ENCODE measurements at places on chromosomes 2 and 18.

DNA sequence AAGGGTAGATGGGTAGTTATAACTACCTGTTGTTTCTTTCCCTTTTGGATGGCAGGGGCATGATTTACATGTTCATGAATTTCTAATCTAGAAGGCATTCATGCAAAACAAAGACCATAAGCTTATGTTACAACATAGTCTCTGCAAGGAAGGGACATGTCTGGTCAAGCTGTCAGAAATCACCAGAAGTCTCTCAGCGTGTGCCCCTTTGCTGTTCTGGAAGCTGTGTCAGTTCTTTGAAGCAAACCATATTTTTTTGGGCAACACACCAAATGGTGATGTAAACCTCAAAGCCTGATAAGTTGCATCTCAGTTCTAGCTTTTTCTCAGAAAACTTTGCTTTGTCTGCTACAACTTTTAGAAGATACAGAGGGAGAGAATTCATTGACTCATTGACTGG, 173.5 kb upstream of the CTAGE1 start:
- no peak for DNase-seq

- no peak for DNase-seq
These were observed 68.7 kb downstream of the DNAJC10 start for GRCh38 chr2:182784777-182785176.

GRCh38 chr2:238407566-238407965, 19.2 kb upstream of the ASB1 start:
- no peak for DNase-seq

DNA sequence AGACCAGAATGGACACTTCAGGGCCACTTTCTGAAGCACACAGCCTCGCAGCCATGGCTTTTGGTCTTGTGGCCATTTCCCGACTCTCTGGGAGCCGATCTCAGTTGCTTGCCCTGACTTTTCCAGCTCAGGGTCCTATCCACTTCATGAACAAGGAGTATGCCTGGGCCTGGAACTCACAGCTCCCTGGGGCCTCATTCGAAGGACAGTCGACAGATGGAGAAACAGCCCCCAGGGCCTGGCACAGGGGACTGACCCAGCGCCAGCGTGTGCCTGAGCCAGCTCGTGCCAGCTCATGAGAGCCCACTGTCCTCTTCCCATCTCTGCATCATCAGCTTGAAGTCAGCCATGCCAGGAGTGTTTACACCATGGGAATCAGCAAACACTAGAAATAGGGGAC, 134.6 kb upstream of the GPC1 start:
- no peak for DNase-seq

DNA sequence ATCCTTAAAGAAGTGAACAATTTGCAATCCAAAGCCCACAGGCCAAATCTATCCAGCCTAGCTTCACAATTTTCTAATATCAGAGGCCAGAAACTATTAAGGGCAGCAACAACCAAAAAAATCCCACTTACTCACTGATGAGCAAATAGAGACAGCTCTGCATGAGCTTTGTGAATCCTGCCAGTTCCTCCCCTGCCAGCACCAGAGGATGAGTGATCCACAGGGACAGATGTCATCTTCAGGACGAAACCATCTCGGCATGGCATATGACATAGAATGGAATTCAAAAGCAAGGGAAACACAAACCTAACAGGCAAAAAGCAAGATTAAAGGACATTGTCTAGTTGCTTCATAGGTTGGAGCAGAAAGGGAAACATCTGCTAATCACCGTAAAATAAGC, 2.2 kb upstream of the DSC2 start:
- no peak for DNase-seq

DNA sequence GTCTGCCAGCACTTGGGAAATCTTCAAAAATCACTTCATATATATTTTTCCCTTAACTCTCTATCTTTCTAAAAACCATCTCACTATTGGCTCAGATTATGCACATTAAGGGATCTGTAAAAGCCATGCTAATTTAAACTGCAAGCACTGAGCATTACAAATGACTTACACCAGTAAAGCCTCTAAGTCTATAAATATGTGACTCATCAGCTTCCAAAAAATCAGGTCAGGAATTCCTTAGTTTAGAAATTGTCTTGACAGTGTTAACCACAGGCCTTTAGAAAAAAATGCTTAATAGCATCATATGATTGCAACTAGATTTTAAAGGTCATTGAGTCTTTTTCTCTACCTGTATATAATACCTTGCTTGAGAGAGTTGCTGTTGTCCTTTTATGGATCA, 1113.6 kb upstream of the PIK3C3 start:
- DNase-seq: no peak

GRCh38 chr2:203871371-203871983, 3.9 kb downstream of the CTLA4 start:
- DNase-seq: peak; percentile 40

GRCh38 chr2:97745474-97746174, 32.2 kb downstream of the ZAP70 start:
- DNase-seq: peak; percentile 65

DNA sequence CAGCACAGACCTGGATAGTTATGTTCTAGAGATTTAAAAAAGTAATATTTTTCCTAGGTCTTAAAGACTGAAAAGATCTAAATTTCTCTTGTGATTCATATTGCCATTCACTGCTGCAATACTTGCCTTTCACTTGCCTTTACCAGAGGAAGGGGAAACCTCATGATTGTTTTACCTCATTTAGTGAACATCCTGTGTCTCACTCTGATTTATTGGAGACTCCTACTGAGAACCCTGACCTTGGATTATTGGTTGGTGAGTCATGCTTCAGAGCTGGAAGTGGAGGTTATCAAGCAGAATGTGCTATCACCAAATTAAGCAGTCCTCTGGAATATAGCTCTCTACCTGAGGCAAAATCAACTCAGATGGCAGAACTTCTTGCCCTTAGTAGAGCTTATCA, 500.5 kb downstream of the TSN start:
- no peak for DNase-seq

DNA sequence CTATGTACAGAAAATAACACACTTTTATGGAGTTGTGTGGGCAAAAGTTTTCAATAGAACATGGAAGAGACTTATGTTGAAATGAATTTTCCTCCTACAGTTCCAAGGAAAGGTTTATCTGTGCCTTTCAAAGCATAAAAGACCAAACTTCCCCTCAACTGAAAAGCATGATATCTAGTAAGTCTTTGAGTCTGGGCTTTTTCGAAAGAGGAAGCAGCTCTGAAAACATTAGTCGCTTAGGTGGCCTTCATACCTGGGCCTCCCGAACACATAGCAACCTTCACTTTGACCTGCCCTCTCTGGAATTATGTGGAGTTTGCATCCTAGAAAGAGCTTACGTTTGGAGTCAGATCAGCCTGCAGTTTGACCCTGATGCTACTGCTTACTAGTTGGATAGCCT, 4.8 kb upstream of the CAPN14 start:
- no peak for DNase-seq

- no peak for DNase-seq
These were observed 321.0 kb upstream of the RAB6C start for GRCh38 chr2:129658430-129658829.

GRCh38 chr2:29902356-29902755, 19.0 kb downstream of the ALK start:
- no peak for DNase-seq

GRCh38 chr2:198312596-198313483, 508.4 kb downstream of the PLCL1 start:
- no peak for DNase-seq

DNA sequence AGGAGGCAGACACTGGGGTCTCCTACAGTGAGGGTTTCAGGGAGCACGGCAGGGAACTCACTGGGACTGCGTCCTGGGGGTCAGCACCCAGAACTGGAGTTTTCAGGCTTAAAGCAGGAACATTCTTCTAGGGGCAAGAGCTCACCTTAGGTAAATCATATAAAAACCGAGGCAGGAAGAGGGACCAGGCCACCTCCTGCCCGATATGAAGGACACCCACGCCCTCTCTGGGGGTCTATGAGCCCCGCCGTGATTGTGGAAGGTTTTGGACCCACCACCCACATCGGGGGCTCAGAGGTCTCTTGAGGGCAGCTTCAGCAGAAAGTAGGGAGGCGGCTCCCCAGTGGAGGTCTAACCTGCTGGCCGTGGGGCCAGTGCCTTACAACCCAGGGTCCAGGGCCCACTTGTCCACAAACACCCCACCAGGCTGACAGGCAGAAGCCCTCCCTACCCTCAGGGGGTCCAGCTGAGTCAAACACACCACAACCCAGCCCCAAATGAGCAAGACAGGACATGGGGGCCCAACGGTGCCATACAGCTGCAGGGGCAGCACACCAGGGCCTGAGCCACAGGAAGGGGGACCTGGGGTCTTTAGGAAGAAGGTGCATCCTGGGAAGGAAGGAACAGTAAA, 25.3 kb downstream of the CROCC2 start:
- DNase-seq: no peak

GRCh38 chr2:152584301-152584700, 133.0 kb downstream of the PRPF40A start:
- DNase-seq: no peak

DNA sequence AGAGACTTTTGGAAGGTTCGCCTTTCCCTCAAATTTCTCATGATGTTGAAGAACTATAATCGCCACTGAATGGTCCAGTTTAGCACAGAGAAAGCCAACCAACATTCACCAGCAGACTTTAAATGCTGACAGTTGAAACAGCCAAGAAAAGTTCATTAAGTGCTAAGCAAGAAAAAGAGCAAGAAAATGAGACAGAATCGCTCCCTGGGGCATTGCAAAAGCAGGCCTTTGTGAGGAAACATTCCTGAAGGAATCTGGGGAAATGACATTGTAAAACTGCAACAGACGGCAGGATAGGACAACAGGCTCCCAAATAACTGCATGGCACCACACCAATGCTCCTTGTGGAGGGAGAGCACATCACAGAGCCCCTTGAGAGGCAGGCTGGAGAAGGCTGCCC, 269.3 kb upstream of the ID2 start:
- DNase-seq: no peak

DNA sequence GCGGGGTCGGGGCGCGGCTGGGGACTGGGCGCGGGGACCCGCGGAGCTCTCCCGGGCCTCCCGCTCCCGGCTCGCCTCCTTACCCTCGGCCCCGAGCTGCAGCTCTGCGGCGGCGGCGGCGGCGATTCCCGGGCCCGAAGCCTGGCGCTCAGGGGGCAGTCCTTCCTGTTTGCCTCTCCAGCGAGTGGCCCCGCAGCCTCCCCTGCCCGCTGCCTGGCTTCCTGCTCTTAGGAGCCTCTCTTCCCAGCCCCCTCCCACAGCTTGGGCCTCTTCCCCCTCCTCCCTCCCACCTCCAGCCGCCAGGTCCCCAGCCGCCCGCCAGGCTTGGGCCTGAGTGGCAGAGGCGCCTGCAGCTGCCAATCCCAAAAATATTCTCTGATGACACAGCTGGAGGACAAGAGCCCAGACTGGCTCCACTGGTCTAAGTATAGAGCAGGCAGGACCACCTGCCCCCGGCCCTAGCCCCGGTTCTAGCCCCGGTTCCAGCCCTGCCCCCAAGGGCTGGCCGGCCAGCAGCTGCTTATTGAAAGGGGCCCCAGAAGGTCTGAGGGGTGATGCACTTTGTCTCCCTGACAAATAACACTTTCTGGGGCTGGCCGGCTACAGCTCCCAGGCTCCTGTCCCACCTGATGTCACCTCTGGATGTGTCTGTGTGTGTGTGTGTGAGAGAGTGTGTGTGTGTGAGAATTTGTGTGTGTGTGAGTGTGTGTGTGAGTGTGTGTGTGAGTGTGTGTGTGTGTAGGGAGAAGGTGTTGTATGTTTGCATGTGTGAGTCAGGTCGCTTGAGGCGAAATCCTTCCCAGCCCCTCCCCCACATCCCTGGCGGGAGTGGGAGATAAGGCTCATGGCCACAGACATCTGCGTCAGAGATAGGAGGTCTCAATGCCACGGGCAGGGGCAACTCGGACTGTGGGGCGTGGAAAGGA, at the start of gene OBSL1:
Gene OBSL1, minus strand, starts transcription at position 229 of the 926 bp plus-strand sequence. CDS start 307 bp downstream, outside the sequence.
- DNase-seq: peak; percentile 23

DNA sequence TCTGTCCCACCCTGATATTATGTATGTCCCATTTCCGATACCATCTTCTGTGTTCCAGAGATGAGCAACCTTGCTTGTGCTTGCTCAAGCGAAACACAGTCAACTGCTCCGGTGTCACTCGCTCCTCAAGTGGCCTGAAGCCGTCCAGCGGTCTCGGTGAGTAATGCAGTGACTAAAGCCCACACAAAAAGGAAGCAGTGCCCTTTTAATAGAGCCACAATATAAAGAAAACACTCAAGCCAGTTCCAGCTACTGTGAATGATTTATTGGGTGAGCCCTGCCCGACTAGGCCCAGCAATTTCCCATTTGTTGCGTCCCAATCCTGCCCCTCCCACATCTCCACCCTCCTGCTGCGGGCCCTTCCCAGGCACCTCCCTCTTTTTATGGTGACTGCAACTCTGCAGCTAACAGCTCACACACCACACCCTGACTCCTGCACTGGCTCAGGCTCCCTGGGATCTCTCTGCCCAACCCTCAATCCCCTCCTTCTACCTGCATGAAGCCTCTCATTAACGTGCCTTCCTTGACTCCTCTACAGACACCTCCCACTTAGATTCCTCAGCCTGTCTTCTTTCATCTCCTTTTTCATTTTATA, 44.2 kb upstream of the DSC1 start:
- DNase-seq: no peak

DNA sequence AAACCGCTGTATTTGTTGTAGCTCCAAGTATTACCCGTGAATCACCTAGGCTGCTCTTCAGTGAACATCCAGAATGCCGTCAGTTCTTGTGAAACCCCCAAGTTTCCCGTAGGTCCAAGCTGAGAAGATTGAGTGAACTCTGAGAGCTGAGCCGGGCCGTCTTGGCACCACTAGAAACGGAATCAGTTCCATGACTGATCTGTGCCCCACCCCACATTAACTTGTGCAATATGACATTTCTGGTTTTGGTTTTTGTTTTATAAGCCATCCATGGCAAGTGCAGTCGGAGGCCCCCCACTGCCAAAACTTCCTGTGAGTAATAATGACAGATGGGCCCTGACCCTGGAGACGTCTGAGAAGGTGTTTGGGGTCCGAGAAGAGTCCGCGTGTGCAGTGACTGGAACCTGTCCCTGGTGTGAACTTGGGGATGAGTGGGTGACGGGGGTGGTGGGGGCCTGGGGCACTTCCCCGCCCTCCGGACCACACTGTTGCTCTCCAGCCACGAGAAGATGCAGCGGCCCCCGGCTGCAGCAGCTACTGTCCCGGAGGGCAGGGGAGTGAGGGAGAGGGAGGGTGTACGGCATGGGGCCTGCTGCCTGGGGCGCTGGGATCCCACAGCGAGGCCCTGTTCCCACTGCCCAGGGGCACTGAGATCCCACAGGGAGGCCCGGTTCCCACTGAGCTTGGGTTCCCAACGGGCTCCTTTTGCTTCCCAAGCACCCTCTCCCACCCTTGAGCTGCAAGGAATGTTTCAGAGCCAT, 26.5 kb downstream of the NFATC1 start:
- peak; percentile 21 for DNase-seq

DNA sequence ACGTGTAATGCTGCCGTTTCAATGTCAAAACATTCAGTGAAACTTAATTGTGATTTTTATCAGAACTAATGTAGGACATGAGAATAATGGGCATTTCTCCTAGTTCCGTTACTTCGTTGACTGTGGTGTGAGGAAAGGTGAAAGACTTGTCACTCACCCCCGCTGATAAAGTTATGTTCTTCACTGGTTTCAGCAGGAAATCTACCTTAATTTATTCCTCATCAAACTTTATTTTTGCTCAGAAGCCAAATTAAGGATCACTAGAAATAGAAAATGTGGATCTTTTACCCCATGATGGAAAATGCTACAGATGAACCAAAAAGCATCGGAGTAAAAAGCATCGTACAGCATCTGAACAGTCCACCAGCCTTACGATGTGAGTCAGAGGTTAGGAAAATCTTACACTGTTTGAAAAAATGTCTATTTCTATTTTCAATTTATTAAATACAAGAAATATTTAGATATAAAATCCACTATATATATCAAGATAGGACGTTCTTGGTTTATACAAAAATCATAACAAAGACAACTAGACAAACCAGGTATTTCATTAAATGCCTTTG, 1.0 kb upstream of the ROCK1 start:
- DNase-seq: no peak

- DNase-seq: no peak
These were observed 16.2 kb downstream of the CENPO start for GRCh38 chr2:24809316-24810007.
